SIG-M5 (cell line): ENCODE measurements at places on chromosomes 5 and 9.

DNA sequence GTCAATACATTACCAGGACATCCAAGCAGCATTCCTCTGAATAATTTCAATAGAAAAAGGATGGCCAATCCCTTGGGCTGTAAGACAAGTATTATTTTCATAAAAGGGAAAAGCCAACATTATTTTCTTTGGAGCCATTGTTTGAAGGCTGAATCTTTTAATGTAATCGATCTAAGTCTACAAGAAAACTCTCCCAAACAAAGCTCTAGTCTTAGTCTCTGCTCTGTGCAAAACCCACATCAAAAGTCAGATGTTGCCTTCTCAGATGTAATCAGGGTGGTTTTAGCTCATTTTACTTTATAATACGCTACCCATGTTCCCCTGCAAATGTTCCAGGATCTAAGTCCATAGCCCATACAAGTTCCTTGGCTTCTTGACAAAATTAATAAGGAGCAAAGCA, 325.6 kb downstream of the TRPM3 start:
- no peak for DNase-seq

DNA sequence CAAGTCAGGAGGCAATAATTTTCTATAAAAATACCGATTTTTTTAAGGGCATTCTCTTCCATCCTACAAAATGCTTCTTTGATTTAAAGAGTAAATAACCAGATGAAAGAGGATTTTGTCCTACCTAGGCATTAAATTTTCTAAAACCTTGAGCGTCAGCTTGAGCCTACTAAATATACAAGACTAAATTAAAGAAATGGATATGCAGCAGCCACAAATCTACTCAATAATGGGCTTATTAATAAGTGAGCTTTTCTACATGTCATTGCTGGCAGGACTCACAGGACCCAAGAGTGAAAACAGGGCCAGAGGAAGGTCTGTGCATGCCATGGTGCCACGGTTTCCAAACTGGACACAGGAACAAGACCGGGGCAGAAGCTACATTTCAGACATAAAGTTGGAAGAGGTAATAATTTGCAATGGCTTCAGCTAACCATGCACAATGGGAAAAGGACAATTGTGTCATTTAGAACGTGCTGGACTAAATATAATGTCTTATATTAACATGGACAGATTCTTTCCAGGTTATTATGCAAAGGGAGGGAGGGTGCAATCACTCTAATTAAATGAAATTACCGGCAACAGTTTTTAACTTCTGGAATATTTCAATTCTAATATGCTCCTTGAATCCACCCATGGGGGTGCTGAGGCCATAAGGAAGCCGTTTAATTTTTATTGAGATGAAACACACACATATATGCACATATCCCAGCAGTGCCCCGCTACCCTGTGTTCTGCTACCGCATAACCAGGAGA, 5.2 kb downstream of the WHRN start:
- no peak for DNase-seq

- no peak for DNase-seq
These were observed 38.5 kb downstream of the FAXDC2 start for GRCh38 chr5:154811653-154812465.

DNA sequence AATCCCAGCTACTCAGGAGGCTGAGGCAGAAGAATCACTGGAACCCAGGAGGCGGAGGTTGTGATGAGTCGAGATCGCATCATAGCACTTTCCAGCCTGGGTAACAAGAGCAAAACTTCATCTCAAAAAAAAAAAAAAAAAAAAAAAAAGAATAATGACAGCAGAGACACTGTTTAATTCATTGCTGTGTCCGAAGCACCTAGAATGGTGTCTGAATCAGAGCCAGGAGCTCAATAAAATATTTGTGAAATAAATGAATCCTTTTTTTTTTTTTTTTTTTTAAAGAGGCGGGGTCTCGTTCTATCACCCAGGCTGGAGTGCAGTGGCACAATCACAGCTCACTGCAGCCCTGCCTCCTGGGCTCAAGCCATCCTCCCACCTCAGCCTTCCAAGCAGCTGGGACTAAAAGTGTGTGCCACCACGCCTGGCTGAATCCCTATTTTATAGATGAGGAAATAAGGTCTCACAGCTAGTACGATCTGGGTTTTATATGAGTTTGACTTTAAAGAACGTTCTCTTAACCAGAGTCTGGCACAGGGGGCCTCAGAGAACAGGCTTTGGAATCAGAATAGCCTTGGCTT, 47.8 kb downstream of the THOC3 start:
- DNase-seq = no peak

GRCh38 chr5:52007230-52007858, 624.1 kb downstream of the ISL1 start:
- no peak for DNase-seq

GRCh38 chr5:351084-351920, 29.8 kb downstream of the AHRR start:
- no peak for DNase-seq

GRCh38 chr5:109855056-109855455, 165.3 kb downstream of the MAN2A1 start:
- DNase-seq = no peak

DNA sequence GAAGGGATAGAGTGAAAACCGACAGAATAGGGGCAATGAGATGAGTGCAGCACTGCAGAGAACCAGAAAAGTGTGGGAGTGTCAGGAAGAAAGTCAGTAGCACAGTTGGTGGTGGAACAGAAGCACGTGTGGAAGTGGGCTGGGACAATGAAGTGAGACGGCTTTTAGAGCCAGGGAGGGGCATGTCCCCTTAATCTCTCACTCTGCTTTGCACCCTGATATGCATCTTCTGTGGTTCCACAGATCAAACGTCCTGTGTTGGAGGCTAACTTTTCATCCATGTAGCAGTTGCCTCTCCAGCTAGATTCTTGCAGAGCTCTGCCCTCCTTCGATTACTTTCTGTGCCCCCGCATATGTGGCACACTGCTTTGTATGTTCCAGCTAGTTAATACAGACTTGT, 163.6 kb downstream of the DOCK8 start:
- DNase-seq = no peak

DNA sequence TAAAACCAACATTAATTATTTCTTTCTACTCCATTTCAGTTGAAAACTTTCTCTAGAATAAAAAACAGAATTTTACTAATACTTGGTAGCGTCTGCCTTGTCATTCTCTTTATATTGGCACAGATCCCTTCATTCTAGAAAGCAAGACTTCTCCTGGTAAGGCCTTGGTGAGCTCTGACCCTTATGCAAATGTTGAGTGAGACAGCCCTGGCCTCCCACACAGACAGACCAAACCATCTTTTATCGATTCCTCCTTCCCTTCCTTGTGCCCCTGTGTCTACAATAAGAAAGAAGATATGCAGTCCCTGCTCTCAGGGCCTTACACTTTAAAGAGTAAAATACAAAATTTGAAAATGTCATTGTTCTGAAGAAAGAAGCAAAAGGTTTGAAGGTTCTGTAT, 262.2 kb downstream of the EFNA5 start:
- DNase-seq = no peak

- DNase-seq = no peak
These were observed 25.9 kb downstream of the MAT2B start for GRCh38 chr5:163531272-163531671.

DNA sequence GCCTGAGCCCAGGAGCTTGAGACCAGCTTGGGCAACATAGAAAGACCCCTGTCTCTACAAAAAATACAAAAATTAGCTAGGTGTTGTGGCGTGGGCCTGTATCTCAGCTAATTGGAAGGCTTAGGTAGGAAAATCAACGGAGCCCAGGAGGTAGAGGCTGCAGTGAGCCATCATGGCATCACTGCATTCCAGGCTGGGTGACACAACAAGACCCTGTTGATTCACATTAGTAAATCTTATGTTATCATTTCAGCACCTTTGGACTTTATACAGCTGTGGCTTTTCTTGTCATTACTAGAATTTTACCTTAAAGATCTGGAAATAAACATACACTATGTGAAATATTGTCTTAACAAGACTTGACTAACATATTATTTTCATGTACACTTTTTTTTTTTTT, 185.0 kb downstream of the ZNF608 start:
- no peak for DNase-seq

DNA sequence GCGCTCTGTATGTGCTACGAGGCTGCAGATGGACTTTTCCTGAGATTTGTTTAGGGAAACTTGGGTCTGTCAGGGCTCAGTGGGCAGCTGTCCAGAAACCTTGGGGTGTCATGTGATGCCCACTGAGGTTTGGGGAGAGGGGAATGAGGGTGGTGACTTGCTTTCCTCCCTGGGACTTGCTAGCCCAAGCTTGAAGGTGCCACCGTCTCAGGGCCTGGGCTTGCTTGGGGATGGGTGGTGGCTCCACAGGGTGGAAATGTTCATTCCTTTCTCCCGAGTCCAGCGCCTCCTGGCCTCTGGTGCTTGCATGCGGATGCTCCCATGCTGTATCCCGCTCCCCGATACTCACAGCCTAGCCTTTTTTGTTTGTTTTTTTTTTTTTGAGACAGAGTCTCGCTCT, 33.3 kb downstream of the ZNF618 start:
- no peak for DNase-seq

DNA sequence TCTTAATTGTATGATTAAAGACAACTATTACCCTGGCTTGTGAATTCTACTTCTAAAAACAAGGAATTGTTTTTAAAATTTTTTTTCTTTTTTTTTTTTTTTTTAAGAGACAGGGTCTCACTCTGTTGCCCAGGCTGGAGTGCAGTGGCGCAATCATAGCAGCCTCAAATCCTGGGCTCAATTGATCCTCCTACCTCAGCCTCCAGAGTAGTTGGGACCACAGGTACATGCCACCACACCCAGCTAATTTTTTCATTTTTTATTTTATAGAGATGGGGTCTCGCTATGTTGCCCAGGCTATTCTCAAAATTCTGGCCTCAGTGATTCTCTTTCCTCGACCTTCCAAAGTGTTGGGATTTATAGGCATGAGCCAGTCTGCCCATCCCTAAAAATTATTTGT, 62.3 kb downstream of the HABP4 start:
- DNase-seq = no peak

DNA sequence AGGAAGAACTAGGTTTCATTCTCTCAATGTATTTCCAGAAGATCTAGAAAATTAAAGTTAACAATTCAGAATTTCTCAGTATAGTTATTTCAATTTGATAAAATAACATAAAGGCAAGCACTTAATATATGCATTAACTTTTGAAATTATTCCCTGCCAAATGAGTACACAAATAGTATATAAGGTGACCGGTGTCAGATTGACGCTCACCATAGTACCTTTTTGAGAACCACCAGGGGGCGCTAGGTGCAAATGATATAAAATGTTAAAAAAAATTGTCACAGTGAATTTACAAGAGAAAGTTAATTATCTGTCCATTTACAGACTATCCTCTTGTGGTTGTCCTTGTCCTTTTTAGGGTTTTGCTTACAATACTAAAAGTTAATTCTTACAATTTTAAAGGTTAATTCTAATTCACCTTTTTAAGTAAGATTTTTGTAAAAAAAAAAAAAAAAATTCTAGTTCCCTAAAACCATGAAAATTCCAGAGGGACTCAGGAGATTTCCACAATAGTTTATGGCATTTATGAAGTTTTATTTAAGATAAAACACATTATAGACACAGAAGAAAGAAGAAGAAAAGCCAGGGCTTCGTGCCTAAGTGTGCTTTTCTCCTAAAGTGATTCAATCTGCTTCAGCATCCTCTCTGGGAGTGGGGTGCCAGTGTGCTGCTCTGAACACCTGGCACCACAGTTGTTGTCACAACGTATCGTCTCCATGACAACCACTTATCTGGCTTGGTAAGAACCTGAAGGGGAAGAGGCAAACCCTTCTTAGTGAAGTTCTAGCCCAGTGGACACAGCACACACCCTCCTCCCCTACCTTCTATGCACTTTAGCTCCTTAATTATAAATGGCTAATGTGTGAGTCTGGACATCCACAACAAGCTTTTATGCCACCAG, 1.7 kb downstream of the ADAMTS16 start:
- DNase-seq = no peak

DNA sequence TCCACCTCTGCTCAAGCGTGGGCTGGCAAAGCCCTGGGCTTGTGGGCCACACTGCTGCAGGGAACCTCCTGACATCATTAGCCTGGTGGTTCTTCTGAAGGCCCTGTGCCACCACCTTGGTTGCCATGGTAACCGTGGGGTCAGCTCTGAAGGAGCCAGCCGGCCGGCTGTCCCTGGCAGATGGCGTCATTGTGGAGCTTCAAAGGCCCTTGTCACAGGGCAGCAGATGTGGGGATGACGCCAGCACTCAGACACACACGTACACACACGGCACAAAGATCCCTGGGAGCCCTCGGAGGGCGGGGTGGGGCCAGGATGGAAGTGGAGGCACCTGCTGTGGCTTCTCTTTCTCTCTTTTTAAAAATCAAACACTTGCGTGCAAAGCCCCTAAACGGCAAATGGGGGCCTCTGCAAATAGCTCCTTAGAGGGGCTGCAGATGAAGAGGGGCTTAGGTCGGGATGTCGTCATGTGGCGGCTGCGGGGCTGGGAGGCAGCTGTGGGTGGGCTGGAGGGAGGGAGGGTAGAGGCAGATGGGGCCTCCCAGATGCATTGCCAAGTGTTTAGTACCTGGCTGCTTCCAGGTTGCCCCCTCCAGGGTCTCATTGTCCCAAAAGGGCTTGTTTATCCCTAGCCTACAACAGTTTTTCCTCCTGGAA, 19.5 kb upstream of the RPL26L1 start:
- DNase-seq = no peak

DNA sequence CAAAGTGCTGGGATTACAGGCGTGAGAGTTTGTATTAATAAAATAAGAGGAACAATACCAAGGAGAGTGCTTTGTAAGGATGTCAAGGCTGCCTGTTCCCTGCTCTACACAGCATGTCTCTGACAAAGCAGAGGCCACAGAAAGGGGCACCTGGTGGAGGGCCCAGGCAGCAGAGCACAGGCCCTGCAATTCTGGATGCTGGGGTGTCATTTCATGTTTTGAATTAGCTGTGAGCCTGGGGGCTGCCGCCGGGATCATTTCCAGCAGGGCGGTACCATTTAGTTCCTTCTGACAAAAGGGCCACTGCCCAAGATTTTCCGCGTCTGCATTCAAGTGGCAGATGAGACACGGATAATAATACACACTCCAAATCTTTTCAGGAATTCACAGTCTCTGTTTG, 396.9 kb downstream of the GADD45G start:
- no peak for DNase-seq

DNA sequence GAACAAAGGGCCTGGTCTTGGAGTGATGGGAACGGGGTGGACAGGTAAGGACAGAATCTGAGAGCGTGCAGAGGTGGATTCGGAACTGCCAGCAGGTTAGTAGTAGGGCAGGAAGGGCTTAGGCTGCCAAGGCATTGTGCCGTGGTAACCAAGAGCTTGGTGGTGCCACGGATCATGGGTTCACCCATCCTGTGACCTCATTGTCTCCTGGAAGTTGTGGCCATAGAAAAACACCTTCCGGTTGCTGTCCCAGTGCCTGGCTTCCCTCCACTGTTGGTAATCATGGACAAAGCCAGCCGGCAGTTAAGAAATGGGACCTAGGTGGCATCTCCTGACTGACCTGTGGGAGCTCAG, 42.5 kb upstream of the CFAP157 start:
- DNase-seq = no peak

- no peak for DNase-seq
These were observed 153.4 kb upstream of the POU5F2 start for GRCh38 chr5:93894601-93895354.

- DNase-seq = no peak
These were observed 50.8 kb downstream of the TGFBR1 start for GRCh38 chr9:99155736-99156135.
